ENCODE measurements at places on chromosomes 6 and 20. TPM values are rescaled to one million over a fixed set of nuclear protein-coding genes. Genes with fewer than 3 reads are reported as not detected.

GRCh38 chr20:42406826-42407225 is 782.9 kb downstream of the PTPRT start:
- DNase-seq: no peak
- H3K27ac ChIP-seq: no peak overlapping the region
- H3K4me1 ChIP-seq: no peaks in the 10 kb centered on the region
- no peak overlapping the region for H3K4me3 ChIP-seq
- H3K27me3 ChIP-seq: no peaks in the 10 kb centered on the region

DNA sequence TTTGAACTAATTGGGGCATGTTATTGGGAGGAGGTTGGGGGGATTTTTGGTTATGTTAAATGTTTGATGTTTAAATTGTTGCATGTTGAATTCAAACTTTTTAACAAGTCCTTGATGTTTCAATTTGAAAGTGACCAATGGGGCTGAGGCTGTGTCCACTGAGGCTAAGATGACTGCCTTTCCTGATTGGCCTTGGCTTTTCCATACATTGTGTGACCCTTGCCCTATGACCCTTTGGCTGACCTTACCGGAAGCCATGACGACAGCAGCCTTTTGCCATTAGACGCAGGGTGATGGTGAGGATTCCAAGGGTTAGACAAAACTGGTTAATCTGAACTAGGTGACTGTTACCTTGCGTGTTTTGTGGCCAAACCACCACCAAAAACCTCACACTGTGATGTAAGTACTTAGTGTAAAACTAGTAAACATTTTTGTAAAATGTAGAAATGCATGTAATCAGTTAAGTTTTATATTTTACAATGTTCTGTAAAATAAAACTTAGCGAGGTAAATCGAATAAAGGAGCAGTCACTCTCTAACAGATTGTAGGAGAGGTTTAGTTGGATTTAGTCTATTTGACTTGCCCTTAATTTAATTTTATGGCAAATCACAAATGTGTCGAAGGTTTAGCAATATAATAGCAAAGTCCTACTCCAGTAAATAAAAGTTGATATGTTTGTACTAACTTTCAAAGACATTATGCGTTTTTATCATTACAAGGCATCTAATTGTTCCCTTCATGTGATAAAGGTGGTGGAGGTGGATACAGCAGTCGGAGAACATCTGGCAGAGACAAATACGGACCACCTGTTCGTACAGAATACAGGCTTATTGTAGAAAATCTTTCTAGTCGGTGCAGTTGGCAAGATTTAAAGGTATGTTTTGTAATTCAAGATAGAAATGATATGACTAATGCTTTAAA is 1.6 kb downstream of the SRSF6 start:
- H3K27ac ChIP-seq: peak overlapping the region; percentile 81
- H3K4me3 ChIP-seq: peak overlapping the region; percentile 85
- peaks cover 1% of the 10 kb centered on the region for H3K27me3 ChIP-seq
- no peak for DNase-seq

DNA sequence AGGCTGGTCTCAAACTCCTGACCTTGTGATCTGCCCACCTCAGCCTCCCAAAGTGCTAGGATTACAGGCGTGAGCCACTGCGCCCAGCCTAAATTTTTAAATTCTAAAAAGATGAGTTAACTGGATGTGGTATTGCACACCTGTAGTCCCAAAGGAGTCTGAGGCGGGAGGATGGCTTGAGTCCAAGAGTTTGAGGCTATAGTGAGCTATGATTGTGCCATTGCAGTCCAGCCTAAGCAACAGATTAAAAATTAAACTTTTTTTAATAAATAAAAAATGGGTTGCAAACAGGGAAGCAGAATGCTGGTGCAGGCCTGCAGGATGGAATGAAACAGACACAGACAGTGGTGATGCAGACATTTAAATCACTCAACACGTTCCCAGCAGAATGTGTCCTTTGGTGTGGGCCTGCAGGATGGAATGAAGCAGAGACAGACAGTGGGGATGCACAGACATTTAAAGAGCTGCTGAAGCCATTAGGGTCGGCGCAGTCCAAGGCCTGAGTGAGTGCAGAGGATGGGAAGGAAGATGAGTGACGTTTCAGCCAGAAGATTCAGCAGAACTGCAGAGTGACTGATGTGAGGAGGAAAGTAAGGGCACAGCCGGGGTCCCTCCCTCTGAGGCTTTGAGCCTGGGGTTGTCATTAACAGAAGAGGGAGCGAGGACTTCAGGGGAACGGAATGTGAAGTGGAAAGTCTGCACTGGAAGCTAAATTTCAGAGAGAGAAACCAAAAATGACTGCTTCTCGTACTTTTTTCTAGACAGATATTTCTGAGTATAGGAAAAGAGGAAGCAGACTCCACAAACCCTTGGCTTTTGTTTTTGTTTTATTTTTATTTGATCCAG is 117.5 kb downstream of the RIN2 start:
- no peaks in the 10 kb centered on the region for H3K27me3 ChIP-seq
- no peaks in the 10 kb centered on the region for H3K4me1 ChIP-seq
- no peak for DNase-seq
- H3K27ac ChIP-seq: no peak overlapping the region

DNA sequence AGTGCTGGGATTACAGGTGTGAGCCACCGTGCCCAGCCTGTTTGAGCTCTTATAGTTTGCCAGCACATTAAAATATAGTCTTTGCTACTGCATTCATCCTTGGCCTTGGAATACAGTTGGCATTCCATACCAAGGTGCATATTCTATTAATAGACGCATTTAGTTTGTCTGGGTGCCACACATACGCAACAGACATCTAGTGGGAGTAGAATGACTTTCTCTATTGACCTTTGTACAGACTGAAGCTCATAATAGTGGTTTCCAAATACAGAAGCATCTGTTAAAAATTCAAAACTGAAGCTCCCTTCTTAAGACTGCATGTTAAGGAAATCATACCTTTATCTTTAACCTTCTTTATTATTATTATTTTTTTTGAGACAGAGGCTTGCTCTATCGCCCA is 46.7 kb upstream of the FNDC1 start:
- H3K27me3 ChIP-seq: peaks cover 14% of the 10 kb centered on the region
- DNase-seq: no peak
- no peaks in the 10 kb centered on the region for H3K36me3 ChIP-seq
- no peak overlapping the region for H3K27ac ChIP-seq
- H3K4me1 ChIP-seq: peaks cover 10% of the 10 kb centered on the region

DNA sequence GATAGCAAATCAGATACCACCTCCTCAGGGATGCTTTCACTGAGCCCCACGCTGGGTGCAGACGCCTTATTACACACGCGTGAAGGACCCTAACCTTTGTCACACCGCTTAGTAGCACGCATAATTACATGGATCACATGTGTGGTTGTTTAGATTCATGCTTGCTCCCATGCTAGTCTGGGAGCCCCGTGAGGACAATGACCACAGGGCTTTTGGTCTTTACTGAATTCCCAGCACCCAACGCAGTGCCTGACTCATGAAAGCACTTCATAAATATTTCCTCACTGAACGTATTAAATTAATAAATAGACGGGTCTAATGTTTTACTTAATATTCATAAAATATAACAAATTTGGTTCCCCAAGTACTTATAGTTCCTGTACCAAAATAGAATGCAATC is 132.5 kb downstream of the ALDH8A1 start:
- H3K36me3 ChIP-seq: no peaks in the 10 kb centered on the region
- H3K27me3 ChIP-seq: peaks cover 4% of the 10 kb centered on the region
- H3K4me3 ChIP-seq: no peak overlapping the region
- DNase-seq: no peak
- H3K27ac ChIP-seq: no peak overlapping the region
- H3K4me1 ChIP-seq: no peaks in the 10 kb centered on the region

- no peak for DNase-seq
- H3K4me1 ChIP-seq: peaks cover 1% of the 10 kb centered on the region
- H3K27me3 ChIP-seq: peaks cover 10% of the 10 kb centered on the region
- no peak overlapping the region for H3K27ac ChIP-seq
Observed at GRCh38 chr6:47678739-47679138, 19.6 kb upstream of the ADGRF4 start.

DNA sequence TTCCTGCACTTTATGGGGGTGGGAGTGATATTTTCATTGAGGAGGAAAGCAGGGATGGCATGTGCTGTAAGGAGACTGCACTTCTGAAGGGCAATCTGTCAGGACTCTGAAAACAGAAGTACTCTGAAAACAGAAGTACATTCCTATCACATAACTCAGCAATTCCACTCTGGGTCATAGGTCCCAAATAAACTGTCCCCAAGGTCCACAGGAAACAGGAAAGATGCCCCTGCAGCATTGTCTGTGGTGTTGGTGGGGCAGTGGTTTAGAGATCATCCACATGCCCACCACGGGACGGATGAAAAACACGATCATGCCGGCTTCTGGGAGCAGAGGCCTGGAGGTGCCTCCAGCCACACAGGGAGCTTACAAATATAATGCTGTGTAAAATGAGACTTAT is 150.3 kb downstream of the OTOR start:
- H3K27me3 ChIP-seq: no peaks in the 10 kb centered on the region
- H3K27ac ChIP-seq: no peak overlapping the region
- no peak for DNase-seq

The PXMP4 gene
- total RNA-seq: 19.2 TPM

The TTI1 gene
- 28.2 TPM for total RNA-seq
